Renal pelvis (tissue), 12 donors: ENCODE measurements at places on chromosomes 5 and 9.

- DNase-seq = no peak
Observed at GRCh38 chr5:146111409-146111808, 6.0 kb upstream of the PLAC8L1 start.

GRCh38 chr9:135973277-135974219 is 12.4 kb upstream of the UBAC1 start:
- no peak for DNase-seq

DNA sequence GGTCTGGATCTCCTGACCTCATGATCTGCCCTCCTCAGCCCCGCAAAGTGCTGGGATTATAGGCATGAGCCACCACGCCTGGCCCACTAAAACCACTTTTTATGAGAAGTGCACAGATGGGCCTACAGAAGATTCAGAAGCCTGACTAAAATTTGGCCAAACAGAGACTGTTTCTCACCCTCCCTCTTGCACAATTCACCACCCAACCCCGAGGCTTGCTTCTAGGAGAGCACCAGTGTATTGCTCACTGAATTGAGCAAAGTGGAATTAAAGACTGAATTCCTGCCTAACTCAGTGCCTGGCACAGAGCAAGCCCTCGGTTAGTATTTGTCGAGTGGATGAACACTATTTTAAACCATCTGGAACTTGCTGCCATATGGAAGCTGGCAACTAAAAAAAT is 3.4 kb upstream of the DCTN4 start:
- no peak for DNase-seq

- peak; percentile 50 for DNase-seq
Observed at GRCh38 chr5:16935231-16936149, 598 bp downstream of the MYO10 start.

GRCh38 chr9:14242150-14242805 is 71.7 kb downstream of the NFIB start:
- DNase-seq = no peak

- DNase-seq = no peak
Observed at GRCh38 chr5:100131161-100131560, 404.0 kb upstream of the FAM174A start.

DNA sequence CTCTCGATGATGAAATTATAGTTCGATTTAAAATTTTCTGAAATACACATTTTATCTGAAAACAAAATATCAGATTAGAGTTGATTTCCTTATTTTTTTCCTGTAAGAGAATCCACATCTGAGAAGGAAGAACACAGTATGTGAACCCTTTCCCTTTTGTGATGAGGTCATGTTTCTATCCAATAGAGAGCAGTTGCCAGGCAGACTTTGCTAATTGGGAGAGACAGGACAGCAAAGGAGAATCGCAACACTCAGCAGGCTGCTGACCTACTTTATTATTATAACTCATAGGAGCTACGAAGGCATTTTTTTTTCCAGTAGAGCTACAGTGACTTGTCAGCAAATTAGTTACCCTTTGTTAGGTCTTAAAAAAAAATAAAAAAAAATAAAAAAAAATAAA is 242.1 kb downstream of the HCN1 start:
- DNase-seq = peak; percentile 19

GRCh38 chr5:157598350-157598936 is 22.9 kb upstream of the ADAM19 start:
- DNase-seq = no peak

DNA sequence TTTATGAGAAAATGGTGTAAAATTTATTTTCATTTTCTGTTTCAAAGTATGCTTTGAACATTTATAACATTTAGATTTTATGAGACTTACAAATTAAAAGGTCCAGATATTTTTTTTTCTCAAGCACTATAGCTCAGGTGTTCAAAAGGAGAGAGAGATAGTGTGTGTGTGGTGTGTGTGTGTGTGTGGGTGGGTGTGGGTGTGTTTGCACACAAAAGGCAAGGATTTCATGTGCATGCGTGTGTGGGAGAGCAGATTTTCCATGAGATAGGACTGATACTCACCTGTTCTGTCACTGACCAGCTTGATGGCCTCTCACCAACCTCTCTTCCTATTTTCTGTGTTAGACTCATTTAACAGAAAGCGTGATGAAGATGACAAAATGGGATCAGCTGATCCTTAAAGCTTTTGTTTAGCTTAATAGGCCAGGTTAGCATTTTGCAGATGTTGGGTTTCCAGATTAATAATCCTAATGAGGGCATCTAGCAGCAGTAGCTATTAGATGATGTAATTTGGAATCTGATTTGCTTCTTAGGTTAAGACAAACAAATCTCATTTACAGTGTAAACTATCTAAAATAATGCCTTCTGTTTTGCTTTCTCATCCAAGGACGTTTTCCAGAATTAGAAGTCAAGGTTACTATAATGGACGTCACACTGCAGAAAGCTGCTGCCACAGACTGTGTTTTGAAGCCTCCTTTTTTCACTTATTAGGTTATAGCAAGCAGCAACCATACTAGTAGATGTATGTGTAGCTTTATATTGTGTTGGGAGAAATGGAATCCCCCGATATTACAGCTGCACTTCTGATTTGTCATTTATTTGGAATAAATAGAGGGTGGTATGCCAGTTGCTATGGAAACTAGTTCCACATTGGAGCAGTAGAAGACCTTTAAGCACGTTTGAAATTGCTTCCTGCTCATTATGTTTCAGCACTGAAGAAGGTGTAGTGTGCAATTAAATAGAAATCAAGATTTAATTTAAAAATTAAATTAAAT is 355.6 kb downstream of the TAF11L14 start:
- no peak for DNase-seq

DNA sequence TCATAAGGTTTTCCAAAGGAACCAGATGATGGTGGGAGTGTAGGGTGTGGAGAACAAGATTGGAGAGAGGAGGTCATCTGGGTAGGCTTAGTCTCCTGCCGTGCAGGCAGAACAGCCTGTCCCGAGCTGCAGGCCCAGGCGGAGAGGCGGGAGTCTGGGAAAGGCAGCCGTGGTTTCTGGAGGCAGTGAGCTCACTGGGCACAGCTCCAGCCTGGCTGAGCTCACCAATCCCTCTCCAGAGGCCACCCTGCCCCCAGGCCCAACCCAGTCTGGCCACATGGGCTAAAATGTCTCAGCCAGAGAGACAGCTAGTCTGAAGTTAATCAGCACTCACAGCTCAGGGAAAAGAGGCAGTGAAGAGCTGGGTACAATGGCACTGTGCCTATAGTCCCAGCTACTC is 12.3 kb downstream of the P4HA2 start:
- DNase-seq = no peak

DNA sequence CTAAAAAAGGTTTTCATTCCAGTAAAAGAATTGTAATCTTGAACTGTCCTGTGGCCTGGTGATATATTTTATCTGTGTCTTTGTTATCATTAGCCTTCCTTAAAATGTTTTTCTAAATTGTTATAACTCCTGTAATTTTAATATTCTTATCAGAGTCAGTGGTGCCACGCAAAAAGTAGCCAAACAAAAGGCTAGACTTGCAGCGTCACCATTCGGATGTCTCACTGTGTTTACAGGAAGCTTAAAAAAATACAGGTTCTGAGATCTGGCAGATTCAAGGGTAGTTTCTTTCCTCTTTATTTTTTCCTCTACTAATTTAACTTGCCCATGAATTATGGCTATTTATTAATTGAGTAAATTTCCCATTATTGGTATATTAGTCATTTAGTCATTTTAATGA is 362.3 kb downstream of the MAT2B start:
- no peak for DNase-seq

- DNase-seq = no peak
Observed at GRCh38 chr5:77851176-77852067, 75.3 kb upstream of the TBCA start.

GRCh38 chr5:622359-622758 is 10.2 kb downstream of the CEP72 start:
- DNase-seq = no peak

GRCh38 chr5:83011985-83012384 is 65.2 kb downstream of the TMEM167A start:
- DNase-seq = no peak

DNA sequence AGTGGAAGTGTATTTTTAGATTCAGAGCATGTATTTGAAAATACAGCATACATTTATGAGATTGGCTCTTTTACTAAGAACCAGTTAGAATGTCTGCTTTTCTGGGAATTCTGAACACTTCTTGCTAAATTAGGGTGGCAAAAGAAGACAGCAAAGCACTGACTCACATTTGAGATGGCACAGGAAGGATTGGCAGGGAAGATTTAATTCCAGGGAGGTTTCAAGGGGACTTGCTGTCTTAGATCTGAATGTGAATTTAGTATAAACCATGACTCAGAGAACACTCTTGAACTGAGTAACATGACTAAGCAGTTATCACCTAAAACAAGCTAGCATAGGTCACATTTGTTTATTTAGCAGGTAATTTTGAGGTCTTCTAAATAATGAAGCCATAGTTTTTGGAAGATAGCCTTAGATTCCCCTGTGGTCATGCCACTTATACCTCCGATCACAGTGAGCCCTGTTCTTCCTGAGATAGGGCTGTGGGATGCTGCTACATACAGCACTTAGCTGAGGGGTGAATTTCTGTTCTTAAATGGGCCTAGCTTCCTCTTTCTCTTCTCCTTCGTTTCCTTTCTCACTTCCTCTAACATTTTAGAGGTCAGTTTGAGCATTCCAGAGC is 173.8 kb downstream of the PCSK1 start:
- DNase-seq = no peak

GRCh38 chr5:95864944-95865504 is 42.5 kb upstream of the GLRX start:
- no peak for DNase-seq

DNA sequence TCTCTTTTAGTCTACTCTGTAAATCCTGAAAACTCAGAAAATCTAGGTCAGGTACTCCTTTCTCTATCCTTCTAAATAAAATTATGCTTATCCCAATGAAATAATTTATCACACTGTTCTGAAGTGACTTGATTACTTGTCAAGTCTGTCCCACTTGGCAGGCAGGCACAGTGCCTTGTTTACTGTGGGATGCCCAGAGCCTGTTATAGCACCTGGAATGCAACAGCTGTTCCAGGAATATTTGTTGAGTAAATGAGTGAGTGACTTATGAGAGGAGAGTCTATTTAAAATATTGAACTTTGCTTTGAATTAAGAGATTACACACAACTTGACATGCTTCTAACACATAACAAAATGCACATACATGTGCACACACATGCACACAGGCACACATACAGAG is 130.0 kb downstream of the MPDZ start:
- DNase-seq = no peak

DNA sequence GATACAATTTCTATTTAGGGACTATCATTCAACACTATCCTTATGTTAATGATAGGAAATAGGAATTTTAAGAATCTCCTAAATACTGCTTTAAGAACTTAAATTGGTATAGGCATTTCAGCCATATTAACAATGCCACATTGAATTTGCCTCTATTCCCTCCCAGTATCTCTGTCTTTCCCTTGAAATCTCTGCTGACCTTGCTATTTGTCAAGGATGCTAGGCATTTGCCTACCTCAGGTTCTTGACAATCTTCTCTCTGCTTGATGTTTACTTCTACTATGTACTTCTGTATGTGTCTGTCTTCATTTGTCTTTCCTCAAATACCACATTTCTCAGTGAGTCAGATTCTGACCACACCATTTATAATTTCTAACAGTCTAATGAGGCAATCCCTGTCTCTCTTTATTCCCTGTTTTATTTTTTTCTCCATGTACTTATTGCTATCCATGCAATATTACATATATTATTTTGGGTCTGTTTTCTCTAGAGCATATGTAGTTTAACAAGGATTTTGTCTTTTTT is 1461.4 kb upstream of the CDH9 start:
- DNase-seq = no peak

GRCh38 chr9:99023831-99024230 is 80.1 kb downstream of the COL15A1 start:
- DNase-seq = no peak

DNA sequence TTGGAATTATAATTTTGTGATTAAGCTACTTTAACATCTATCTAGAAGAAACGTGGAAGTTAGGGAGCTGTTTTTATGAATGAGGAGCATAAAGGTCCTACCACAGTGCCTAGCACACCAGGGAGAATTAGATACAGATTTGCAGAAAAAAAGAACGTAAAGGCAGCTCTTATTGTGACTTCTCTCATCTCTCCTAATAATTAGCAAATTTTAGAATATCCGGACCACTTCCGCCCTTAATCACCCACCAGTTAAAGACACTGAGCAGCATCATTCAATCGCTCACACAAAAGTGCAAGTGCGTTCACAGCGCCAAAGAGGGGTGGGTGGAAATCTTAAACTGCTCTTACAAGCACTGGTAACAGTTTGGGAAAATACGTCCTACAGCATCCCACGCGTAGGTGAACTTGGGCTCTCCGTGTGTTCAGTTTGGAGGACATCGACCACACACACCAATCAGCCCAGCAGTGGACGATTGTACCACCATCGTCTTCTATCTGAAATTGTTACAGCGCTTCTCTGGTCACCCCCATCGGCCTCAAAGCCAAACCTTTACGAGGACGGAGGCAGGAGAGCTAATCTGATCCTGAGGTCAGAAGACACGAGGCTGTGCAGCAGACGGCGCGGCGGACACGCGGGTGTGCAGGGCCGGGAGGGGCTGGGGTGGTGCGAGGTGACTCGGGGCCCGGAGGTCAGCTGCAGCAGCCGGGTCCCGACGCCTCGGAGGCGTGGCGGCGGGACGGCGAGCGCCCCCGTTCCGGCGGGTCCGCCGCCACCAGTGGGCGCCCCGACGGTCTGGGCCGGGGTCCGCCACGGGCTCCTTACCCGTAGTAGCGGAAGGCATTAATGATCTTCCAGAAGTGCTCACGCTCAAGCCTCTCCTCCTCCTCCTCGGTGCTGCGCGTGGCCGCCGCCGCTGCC is 646 bp downstream of the CARNMT1 start:
- DNase-seq = peak; percentile 39
